GM19239 (cell line): ENCODE measurements at places on chromosomes 1 and 21.
A peak's percentile ranks its signal among the peaks of the same experiment; 100 is the strongest.

- DNase-seq, result peak; percentile 96
Observed at GRCh38 chr1:1435106-1435903, at the start of gene VWA1. VWA1 (plus strand) TSS chr1:1435690; CDS start chr1:1435749, 59 bp downstream.

- no peak for DNase-seq
Observed at GRCh38 chr1:172002725-172003345, 161.5 kb downstream of the DNM3 start.

- DNase-seq, result no peak
Observed at GRCh38 chr21:33945652-33946270, 30.2 kb upstream of the ATP5PO start.

DNA sequence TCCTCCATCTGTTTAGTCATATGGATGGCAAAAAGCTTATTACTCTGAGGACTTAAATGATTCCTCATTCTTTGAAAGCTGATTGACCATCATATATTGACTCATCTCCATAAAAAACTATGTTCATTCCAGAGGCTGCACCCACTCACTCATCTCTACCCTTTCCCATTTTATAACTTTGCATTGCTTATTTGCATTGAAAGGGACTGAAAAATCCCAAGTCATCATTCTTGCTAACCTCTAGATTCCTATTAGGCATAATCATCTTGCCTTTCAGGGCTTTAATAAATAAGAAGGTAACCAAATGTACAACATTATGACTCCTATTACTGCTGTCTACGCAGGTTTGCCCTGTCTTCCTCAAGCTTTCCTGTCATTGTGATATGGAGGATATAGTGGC lies 1180.3 kb upstream of the B3GALT2 start:
- no peak for DNase-seq

GRCh38 chr1:181669246-181669645 lies 185.9 kb downstream of the CACNA1E start:
- no peak for DNase-seq

DNA sequence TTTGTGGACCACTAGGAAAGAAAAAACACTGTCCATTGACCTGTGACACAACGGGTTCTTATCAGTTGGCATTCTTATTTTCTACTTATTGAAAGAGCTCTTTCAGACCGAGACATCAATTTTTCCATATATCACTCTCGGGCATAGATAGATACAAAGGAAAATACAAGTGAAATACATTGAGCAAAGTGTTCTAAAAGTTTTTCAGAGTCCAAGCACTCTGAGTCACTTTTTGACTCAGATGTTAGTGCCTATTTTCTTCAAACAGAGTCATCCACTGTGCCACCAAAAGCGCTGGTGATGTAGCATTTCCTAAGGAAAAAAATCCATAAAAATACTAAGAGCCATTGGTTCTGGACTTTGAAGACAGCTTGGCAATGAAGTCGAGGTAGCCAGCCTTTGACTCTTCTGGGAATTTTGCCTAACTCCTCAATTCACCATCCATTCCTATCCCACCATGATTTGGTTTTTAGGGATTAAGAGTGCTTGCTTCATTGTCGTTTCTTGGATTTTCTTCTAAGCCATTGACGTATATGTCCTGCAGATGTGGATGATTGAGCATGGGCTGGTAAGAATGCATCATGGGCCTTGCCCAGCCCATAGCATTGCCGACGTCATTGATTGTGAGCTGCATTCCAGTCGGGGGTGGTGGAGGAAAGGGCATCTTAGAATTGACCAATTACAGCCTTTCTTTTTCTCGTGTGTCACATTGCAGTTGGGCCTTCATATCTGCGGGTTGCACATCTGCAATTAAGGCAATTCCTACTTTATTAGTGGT lies 10.6 kb downstream of the GALNT2 start:
- DNase-seq, result no peak

DNA sequence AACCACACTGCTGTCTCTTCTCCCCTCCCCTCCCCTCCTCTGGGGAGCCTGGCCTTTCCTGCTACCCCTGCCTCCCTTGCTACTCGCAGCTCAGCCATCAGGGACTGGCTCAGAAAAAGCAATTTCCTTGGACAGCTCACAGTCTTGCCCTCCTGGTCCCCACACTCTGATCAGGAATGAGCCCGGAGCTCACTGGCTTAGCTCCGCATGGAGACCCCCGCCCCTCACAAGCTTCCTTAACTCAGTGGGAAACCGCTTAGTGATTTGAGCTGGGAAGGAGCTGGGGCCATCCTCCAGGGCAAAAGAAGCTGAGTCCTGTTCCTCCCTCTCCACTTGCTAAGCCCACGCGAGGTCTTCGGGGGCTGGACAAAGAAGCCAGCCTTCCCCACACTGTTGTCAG lies 70.3 kb upstream of the ACTL8 start:
- no peak for DNase-seq

DNA sequence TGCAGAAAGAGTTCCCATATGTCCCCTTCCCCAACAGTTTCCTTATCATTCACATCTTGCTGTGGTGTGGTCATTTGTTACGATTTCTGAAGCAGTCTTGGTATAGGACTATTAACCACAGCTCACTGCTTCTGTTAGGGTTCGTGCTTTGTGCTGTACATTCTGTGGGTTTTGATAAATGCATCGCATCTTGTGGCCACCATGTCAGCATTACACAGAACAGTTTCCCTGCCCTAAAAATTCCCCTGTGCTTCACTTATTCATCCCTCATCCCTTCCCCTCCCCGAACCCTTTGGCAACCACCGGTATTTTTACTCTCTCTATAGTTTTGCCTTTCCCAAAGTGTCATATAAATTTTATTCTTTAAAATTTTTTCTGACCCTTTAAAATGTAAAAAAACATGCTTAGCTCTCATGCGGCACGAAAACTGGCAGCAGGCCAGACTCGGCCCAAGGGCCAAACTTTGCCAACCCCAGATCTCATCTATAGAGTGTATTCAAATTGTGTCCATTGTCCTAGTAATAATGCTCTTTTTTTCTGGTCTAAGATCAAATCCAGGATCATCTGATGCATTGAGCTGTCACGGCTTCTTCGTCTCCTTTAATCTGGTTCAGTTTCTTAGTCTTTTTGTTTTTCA lies 78.2 kb downstream of the SIM2 start:
- no peak for DNase-seq

DNA sequence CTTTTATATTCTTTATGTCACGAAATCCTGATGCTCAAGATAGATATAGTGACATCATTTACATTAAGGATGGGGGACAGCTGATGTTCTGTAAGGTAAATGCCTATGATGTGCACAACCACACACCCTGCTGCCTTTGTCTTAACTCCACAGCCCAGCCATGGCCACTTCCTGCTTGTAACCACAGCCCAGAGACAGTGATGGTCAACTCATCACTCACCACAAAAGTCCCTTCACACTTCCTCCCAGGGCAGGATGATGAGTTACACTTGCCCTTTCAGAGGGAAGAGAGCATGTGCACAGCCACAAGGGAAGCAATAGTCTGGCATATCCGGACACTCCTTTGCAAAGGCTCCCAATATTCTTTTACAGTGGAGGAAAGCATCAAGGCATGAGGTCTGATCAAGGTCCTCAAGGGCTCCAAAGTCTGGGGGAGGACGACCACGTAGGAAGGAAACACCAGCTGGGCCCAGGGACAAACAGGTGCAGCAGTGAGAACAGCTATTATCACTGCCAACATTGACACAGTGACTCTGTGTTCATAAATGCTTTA lies 53.8 kb downstream of the PLPP3 start:
- no peak for DNase-seq

DNA sequence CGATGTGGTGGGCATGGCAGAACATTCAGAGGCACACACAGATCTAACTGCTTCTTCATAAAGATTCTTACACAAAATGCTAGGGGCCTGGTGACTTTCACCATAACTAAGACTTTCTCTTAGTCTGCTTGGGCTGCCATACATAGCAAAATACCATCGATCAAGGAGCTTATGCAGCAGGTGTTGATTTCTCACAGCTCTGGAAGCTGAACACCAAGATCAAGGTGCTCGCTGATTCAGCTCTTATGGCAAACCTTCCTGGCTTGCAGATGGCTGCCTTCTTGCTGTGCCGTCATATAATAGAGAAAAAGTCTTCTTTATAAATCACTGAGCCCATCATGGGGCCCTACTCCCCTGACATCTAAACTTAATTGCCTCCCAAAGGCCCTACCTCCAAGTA lies 487.3 kb downstream of the AJAP1 start:
- no peak for DNase-seq

DNA sequence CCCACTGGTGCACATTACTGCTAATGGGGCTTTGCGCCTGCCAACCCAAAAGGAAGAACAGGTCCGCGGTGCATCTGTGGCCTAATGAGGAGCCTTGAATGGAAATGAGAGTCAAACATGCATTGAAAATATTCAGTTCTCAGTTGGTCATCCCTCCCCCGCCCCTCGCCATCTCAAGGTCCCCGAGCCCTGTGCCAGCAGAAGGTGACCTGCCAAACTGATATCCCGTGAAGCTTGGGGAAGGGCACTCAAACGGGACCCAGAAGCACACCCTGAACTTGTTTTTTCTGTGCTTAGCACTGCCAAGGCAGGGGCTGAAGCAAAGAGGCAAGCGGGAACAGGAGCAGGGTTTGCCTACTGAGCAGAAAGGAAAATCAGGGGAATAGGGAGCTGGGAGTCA lies 67.9 kb upstream of the ZNF648 start:
- no peak for DNase-seq

- DNase-seq, result no peak
Observed at GRCh38 chr1:10726355-10726754, 70.1 kb downstream of the CASZ1 start.

- DNase-seq, result peak; percentile 94
Observed at GRCh38 chr1:53326088-53326597, 1.7 kb downstream of the LRP8 start.
